ENCODE measurements at places on chromosomes 1 and 21.
A peak's percentile ranks its signal among the peaks of the same experiment; 100 is the strongest.

- no peak for DNase-seq
Observed at GRCh38 chr1:77545970-77546369, 136.5 kb downstream of the ZZZ3 start.

DNA sequence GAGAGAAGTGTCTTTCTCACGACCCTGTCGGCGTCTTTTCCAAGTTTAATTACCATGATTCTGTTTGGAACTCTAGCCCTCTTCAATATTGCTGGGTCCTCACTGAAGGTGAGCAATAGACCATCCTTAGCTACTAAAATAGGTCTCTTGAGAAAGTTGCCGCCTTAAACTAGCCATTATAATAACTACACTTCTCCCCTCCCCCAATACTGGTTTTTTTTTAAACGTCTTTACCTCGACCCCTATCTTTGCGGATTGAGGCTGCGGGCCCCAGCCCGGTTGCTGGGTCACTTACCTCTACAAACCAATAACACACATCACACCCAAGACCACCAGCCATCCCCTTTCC, 672 bp downstream of the ENSA start:
- DNase-seq = no peak

DNA sequence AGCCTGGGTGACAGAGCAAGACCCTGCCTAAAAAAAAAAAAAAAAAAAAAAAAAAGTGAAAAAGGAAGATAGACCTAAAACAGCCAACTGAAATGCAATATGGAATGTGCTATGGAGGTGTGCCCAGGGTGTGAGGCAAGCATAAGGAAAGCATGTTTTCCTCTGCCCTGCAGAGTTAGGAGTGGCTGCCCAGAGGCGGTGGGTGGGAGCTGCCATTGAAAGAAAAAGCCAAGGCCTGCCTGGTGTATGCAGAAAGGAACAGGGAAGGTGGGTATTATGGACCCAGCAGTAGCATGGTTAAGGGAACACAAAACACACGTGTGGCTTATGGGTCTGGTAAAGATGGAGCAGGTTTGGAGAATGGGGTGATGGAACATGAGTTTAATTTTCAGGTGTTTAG, 8.9 kb downstream of the CD244 start:
- DNase-seq = no peak

GRCh38 chr1:230077011-230077410, 10.0 kb downstream of the GALNT2 start:
- no peak for DNase-seq

DNA sequence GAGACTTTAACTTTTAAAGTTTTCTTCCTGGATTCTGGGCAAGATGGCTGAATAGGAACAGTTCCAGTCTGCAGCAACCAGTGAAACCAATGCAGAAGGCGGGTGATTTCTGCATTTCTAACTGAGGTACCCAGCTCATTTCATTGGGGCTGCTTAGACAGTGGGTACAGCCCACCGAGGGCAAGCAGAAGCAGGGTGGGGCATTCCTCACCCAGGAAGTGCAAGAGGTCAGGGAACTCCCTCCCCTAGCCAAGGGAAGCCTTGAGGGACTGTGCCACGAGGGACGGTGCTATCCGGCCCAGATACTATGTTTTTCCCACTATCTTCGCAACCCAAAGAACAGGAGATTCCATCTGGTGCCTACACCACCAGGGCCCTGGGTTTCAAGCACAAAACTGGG, 121.0 kb downstream of the VAV3 start:
- DNase-seq = no peak

DNA sequence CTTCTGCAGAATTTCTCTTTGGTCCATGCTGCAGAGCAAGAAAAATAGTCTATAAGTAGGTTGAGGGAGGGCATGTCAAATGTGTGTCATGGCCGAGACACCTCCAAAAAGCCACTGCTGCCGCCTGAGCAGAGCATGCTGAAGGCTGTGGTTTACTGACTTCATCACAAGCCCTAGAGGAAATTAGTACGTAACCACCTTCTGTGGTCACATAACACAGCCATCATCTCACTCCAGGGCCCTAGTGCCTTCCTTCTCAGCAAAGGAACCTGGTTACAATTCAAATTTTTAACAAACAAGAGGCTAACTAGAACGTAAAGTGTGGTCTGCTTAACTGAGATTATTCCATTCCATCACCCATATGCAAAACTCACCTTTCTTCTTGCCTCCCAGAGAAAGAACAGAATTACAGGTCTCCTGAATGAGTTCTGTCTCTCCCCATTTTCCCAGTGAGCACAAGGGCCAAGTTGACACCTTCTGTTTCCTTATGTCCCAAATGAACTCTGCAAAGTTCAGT, at the start of gene PTPN22:
PTPN22 (minus strand) TSS at position 116 of the 517 bp plus-strand sequence.
- peak; percentile 80 for DNase-seq

- no peak for DNase-seq
Observed at GRCh38 chr1:5721634-5722215, 270.5 kb downstream of the NPHP4 start.

DNA sequence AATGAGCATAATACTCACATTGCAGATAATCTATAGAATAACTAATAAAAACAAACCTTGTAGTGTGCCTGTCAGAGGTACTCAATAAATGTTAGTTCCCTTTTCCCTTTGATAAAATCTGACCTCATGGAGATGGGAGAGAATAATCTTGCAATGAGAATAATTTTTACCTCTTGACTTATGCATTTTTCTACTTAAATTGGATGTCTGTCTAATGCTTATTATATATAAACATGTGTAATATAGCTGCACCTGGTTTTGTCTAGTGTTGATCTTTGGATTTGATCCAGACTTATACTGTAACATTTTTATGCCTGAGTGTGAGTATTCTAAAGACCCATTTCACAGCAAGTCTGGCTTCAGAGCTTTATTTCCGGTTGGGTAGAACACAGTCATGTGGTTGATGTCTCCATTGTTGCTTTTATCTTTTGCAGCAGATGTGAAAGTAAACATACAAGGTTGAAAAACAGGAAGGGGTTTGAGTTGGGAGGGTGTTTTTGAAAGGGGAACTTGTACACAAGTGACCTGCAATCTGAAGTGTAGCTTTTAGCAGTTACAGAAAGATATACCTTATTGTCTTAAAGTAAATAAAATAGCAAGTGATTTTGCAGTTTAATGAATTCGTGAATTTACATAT, 12.4 kb downstream of the EPB41 start:
- no peak for DNase-seq

DNA sequence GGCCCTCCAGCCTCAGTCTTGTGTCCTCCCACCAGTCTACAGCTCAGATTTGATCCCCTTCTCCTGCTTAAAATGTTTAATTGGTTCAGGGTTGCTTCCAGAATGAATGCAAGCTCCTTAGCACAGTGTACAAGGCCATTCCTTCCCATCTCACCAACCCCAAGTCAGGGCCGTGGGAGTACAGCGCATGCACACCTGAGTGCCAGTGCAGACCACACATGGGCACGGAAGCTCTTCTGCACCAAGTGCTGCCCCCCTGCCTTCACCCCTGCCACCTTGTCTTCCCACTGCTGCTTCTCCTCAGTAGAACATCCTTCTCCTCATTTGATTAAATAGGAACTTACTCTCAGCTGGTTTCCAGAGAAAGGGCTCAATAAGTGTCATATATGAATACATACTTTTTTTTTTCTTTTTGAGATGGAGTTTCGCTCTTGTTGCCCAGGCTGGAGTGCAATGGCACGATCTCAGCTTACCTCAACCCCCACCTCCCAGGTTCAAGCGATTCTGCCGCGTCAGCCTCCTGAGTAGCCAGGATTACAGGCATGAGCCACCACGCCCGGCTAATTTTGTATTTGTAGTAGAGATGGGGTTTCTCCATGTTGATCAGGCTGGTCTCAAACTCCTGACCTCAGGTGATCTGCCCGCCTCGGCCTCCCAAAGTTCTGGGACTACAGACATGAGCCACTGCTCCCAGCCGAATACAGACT, 9.3 kb downstream of the PMF1 start:
- no peak for DNase-seq

DNA sequence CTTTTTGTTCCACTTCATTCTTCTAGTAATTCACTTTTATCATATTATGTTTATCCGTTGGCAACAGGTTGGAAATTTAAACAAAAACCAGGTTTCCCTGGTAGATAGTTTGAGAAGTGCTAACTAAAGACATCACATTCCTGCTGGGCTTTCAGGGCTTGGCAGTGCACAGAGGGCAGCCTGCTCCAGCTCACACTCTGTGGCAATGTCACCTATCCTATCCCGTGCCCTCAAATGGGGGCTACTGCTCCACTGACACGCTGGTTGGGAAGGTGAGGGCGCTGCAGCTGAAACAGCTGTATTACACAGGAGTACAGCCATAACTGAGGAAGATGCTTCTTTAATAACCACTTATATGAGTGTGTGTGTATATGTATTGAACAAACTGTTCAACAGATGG, 49.7 kb downstream of the RCAN1 start:
- DNase-seq = no peak

DNA sequence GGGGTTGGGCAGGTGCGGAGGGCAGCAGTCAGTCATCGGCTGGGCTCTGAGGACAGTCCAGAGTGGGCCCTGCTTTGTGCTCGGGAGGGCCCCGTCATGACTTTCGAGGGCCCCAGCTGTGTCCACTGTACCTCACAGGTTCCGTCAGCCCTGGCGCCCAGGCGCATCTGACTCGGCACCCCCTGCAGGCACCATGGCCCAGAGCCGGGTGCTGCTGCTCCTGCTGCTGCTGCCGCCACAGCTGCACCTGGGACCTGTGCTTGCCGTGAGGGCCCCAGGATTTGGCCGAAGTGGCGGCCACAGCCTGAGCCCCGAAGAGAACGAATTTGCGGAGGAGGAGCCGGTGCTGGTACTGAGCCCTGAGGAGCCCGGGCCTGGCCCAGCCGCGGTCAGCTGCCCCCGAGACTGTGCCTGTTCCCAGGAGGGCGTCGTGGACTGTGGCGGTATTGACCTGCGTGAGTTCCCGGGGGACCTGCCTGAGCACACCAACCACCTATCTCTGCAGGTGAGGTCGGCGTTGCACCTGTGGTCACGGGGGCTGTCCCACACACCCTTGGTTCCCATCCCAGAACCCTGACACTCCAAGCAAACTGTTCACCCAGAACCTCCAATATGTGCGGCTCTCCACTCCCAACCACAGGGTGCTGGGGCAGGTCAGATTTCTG, 7.8 kb downstream of the PODN start:
- DNase-seq = no peak

GRCh38 chr1:231161667-231162296, at the start of gene TRIM67:
TRIM67 (plus strand) TSS chr1:231162058; CDS start chr1:231162970, 912 bp downstream.
- no peak for DNase-seq

GRCh38 chr1:25997828-25998761, at the start of gene PAFAH2:
PAFAH2 (minus strand) TSS chr1:25998063; CDS start chr1:25990816, 7,247 bp downstream.
- DNase-seq = peak; percentile 91

DNA sequence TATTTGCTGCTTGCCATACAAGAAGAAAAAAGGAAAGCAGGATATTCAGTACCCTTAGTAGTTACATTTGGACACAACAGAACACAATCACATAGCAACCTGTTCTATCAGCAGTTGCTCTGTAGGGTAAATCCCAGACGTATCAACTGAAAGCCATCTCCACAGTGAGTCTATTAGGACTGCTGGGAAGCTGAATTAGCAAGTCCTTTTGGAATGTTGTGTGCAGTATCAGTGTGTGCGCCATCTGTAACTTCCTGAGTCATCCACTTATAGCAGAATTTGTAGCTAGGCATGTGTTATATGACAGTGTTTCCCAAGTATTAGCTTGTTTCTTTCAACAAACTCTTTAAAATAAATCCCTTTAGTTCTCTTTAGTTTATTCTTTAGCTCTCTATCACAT, 21.3 kb downstream of the CCDC30 start:
- no peak for DNase-seq

DNA sequence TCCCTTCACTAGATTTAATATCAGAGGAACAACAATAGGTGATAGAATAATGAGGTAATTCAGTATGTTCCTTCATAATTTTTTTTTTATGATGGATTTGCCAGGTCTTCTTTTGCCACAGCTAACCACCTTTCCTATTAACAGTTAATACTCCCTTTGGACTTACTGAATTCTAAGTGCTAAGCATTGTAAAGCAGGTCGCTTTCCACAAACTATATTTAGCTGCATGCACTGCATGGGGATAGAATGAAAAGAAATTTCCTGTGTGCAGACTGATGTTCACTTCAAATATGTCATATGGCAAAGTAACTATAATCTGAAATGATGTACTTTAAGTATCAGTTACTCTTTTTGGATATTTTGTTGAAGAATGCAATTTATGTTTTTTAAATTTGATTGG, 85.8 kb downstream of the GPR161 start:
- no peak for DNase-seq

- DNase-seq = no peak
Observed at GRCh38 chr1:37697090-37697489, 4.8 kb downstream of the CDCA8 start.

DNA sequence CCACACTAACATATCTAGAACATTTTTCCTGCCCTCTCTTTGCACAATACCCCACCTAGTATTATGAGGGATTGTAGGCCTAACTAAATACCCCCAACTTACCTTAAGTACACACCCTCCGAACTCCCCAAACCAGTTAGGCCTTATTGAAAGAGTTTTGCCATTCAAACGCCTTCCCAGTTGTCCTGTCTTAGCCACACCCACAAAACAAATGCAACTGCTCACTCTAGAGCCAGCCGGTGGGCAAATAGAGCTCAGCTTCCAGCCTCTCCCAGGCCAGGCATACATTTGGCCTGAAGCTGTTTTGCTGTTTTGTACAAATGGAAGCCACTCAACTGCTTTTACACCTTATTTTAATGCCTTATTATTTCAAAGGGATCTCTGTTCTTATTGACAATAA, 224.2 kb upstream of the RUNX1 start:
- no peak for DNase-seq

DNA sequence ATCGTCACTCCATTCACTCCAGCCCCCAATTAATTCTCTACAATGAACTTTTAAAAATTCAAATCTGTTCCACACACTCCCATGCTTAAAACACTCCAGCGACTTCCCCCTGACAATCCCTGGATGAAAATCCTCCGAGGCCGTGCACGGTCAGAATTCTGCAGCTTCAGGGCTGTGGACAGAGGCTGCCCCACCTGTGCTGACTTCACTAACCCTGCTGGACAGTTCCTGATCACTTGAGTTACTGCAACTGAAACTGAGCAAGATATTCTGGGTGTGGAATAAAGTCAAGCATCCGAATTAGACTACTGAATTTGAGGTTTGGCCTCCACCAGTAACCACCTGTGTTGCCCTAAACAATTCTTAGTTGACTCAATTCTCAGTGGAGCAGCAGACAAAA, 1.0 kb upstream of the JAK1 start:
- DNase-seq = no peak

GRCh38 chr1:73066866-73067265, 784.5 kb upstream of the NEGR1 start:
- DNase-seq = no peak

DNA sequence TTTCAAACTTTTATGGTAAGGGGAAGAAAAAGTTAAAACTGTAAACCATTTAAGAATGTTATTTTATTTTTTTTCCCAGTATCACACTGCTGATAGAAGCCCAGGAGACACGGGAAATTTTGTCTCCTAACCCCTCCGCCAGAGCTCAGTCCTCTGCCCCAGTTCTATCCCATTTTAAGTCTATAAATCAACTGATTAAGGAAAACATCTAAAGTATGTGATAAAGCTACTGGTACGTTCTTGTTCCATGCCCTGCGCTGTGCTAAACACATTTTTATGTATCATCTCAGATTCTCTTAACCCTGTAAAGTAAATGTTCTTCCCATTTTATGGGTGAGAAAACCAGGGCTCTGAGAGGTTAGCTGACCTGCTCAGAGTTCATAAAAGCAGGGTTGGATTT, 34.7 kb downstream of the NIPAL3 start:
- DNase-seq = no peak
